CD4-positive, alpha-beta T cell treated with Interleukin-17A for 1 hour (primary cell): ENCODE measurements at places on chromosomes 5 and 9.

- no peak for DNase-seq
Observed at GRCh38 chr5:78760770-78761169, 112.2 kb upstream of the LHFPL2 start.

GRCh38 chr5:94613583-94613982 is 4.8 kb downstream of the KIAA0825 start:
- DNase-seq, result peak; percentile 18

GRCh38 chr5:73591102-73591695 is 25.7 kb downstream of the UTP15 start:
- DNase-seq, result peak; percentile 76

GRCh38 chr9:93955111-93955980 is at the start of gene BARX1:
Gene BARX1 (minus strand): TSS chr9:93955355. CDS start chr9:93955146, 209 bp downstream.
- DNase-seq, result no peak

DNA sequence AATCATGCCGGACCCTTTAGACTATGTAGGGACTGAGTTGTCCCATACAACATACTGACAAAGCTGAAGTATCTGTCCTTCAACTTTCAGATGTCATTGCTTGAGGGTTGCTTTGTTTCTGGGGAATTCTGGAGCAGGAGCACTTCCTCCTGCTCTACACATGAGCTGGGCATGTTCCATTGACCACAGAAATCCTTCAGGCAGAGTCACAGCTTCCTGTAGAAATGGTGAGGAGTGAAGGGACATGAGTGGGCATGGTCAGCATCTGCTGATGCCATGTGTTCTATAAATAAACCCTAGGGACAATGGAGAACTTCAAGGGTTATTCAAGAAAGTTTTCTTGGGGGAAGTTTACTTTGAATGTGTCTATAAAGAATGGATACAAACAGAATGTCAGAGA is 296.6 kb upstream of the FBXL7 start:
- no peak for DNase-seq

DNA sequence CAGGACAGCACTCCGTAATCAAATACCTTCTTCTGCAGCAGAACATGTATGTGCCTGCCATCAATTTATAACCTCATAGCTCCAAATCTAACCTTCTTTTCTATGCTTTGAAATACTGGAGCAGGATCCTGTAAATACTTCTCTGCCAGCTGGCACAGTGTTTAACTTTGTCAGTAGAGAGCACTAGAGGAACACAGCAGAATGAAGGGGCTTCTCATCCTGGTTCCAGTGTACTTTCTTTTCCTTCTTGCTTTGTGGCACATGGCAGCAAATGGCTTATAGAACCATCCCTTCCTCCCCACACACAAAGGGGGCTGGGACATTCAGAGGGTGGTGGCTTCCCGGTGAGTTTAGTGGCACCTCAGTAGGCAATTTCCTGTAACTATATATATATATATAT is 3.8 kb upstream of the FBXW11 start:
- no peak for DNase-seq
